ENCODE measurements at places on chromosomes 2 and 18.

DNA sequence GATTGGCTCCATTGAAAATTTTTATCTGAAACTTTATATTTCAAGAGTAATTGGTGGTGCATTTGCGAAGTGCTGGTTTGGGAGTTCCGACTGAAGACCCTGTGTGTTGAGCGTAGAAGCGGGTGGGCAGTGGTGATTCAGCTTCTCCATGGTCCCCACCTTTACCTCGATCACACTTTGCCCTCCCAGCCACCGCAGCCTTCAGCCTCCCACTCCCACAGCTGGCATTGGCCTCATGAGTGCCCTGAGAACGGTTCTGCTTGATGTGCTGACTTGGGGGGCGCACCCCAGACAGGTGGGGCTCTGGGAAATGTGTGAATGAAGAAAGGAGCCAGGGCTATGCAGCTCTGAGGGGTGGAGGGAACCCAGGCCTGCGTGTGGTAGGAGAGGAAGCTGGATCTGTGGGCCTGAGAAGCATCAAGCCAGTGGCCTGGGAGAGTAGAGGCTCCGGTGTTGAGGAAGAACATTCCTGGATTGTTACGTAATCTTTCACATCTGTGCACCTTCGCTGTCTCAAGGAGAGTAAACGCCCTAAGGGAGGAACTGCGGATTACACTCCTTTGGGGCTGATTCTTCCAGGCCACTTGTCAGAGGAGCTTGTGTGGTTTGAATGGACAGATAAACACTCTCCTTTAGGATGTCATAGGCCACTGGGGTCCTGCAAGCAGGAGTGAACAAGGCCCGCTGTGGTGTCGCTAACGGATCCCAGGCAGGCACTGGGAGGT is 83.8 kb downstream of the NPAS2 start:
- DNase-seq, result no peak

DNA sequence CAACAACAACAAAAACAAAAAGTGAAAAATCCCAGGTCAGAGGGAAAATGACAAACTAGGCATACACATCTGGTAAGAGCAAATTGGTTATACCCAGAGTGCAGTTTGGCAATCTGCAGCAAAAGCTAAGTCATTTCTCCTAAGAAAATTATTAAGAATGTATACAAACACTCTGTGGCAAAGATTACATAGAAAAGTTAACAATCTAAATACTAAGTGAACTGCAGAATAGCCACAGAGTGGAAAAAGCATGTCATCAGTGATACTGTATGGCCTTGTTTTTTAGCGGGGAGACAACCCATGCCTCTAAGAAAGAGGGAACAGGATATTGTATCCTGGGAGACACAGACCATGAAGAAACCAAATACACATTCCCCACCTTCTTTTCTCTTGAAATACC is 136.0 kb upstream of the ITGB6 start:
- DNase-seq, result no peak

DNA sequence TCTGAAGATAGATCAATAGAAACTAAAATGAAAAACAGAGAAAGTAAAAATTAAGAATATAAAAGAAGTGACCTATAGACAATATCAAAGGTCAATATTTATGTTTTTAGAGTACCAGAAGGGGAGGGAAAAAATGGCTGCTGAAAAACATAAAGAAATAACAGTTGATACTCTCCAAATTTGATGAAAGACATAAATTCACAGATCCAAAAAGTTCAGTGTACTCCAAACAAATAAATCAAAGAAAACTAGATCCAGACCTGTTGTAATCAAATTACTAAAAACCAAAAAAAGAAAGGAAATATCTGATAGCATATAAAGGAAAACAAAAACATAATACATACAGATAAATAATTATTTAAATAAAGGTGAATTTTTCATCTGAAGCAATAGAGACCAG is 1689.1 kb upstream of the TMEFF2 start:
- no peak for DNase-seq

GRCh38 chr2:109637749-109638570 is 23.8 kb downstream of the SOWAHC start:
- DNase-seq, result no peak

DNA sequence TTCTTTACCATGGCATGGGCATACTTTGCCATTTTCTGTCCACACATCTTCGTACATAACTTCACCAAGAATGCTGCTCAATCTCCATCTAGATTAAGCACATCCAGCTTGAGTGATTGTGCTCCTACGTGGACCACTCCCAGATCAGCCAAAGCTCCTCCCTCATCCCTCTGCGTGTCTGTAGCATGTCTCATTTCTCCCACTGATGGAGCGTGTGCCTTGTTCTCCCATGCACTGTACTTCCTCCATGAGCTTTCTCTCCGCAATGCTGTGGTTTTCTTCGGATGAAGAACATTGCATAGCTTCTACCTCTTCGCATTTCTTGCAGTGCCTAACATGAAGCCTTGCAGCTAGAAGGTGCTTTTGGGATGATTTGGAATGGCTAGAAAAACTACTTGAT is 13.5 kb downstream of the CCL20 start:
- DNase-seq, result no peak

- DNase-seq, result no peak
These were observed 11.9 kb upstream of the ACTR3 start for GRCh38 chr2:113877711-113878598.

DNA sequence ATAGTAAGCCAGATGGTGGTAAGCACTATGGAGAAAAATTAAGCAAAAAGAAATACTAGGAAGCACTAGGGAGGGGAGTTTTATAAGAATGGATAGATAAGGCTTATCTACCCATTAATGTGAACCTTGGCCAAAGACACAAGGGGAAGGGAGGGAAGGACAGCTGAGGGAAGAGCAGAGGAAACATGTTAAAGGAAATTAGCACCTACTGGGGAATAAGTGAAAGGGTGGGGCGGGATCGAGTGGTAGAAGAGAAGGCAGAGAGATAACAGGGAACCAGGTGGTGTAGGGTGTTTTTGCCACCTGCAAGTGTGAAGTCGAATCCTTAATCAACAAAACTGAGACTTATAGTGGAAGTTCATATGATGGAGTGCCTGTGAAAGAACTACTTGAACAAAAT is 1.7 kb downstream of the UNC80 start:
- no peak for DNase-seq

DNA sequence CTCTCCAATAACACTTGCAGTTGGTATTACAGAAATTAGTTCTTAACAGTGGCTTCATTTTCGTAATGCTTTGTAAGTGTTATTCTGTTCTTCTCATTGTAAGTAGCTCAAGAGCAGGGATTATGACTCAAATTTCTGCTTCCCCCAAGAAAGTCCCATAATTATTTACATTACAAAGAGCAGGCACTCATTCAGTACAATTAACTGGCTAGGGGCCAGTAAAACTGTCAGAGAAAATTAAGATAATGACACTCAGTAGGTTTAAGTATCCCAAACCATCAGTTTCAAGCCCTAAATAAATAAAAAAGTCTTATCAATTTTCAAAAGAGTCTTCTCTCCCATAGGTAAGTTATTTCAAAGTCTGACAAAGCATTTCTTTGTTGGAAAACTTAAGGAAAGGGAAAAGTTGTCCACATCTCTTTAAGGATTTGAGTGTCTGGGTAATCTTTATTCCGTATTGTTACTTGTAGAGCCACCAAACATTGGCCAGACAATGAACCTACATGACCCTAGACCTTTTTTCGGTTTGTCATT is 137.1 kb downstream of the ARHGAP28 start:
- no peak for DNase-seq

- DNase-seq, result no peak
These were observed 120.4 kb downstream of the RNF144A start for GRCh38 chr2:7037340-7038333.

GRCh38 chr2:39142904-39143605 is 22.2 kb upstream of the SOS1 start:
- DNase-seq, result no peak

DNA sequence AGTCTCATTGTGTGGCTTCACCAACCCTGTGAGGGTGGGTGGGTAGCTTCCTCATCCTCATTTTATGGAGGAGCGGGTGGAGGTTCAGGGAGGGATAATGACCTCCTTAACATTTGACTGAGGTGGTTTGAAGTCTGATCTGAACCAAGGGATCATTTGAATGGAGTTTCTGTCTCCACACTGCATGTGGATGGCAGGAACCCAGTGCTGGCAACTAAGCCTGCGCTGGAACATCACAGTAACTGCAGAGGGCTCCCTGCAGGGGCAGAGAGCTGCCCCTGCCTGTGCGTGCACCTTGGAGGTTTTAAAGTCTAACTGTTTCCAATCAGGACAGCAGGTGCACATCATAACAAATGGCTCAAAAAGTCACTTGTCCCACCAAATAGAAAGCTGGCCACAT is 3.3 kb downstream of the AGAP1 start:
- no peak for DNase-seq

DNA sequence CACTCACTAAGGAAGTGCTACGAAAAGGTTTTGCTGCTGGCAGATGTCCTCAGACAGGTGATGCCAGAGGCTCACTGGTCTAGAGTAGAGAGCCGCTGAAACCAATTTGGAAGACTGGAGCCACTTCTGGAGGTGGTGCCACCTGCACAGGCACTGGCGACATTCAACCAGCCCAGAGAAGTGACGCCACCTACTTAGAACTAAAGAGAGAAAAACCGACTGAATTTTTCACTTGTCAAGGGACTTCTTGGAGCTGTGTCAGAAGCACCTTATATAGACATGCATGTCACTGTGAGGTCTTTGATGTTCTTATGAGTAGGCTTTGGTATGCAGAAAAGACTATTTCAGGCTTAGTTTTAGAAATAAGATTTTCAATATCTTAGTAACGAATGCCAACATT is 71.4 kb downstream of the BOD1L2 start:
- DNase-seq, result no peak

- DNase-seq, result no peak
These were observed 7.8 kb upstream of the ARHGAP25 start for GRCh38 chr2:68726608-68727367.

GRCh38 chr2:26521913-26522180 is 43.9 kb upstream of the OTOF start:
- DNase-seq, result no peak

DNA sequence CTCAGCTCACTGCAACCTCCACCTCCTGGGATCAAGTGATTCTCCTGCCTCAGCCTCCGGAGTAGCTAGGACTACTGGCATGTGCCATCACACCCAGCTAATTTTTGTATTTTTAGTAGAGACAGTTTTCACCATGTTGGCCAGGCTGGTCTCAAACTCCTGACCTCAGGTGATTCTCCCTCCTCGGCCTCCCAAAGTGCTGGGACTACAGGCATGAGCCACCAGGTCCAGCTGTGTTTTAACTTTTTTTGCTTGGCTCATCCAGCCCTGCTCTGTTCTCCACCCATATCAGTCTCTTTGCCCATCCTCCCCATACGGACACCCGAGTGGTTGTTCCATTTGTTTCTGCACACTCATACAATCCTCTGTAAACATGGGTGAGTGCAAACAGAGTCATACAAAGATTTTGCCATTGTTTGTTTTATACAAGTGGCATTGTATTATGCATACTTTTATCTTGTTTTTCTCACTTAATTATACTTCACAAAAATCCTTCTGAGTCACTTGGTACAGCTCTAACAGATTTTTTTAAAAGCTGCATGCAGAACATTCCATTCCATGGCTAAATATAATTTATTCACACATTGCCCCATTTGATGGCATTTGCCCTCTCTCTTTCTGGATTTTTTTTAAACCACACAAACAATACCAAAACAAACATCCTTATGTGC is 5.3 kb downstream of the APOB start:
- no peak for DNase-seq

DNA sequence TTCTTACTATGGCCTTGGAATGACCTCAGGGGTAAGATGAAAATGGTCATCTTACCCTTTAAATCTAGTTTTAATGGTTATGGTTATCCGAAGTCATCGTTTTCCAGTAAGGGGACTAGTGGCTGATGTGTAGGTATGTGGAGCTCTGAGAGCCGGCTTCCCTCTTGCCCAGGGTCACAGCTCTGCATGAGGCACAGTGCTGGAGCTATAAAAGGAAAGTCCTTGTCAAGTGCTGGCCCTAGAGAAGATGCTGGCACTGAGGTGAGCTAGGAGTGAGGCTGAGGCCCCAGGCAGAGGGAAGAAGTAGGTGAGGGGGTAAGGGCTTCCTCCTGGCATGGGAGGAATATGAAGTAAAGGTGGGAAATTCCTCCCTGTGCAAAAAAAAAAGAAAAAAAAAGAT is 35.0 kb downstream of the SMARCAL1 start:
- no peak for DNase-seq

DNA sequence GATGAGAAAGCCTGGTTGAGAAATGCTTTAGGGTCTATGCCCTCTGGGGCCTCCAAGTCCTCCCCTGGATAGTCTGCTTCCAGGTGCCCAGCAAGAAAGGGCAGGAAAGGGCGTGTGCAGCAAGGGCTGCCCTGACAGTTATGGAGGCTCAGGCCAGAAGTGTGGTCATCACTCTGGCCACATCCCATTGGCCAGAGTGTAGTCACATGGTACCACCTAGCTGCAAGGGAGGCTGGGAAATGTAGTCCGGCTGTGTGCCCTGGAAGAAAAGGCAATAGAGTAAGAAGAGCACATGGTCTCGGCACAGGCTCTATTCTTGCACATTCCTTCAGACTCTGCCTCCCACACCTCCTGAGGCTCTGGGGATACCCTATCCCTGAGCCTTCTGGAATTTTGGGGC is 35.7 kb downstream of the ODC1 start:
- no peak for DNase-seq

- peak; percentile 39 for DNase-seq
These were observed 50.3 kb downstream of the INHBB start for GRCh38 chr2:120396013-120396860.

GRCh38 chr2:152694161-152694661 is 23.1 kb downstream of the PRPF40A start:
- no peak for DNase-seq

GRCh38 chr2:230684270-230685168 is 28.1 kb upstream of the CAB39 start:
- DNase-seq, result no peak

DNA sequence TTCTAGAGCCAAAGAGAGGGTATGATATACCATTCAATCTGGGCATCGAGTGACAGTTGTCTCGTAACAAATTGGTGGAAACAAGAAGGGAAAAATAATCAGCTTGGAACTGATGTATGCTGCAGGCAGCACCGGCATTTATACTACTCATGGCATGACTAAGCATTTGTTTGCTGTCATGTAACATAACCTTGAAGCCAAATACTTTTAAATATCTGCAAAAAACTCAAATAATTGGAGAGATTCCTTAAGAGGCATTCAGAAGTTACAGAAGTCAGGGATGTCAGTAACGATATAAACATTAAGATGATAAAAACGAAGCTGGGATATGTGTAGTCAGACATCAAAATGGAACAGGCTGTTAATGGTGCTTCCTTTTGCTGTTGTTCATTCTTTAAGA is 157.3 kb upstream of the MMADHC start:
- no peak for DNase-seq

GRCh38 chr18:59267503-59268126 is 5.6 kb downstream of the RAX start:
- no peak for DNase-seq

DNA sequence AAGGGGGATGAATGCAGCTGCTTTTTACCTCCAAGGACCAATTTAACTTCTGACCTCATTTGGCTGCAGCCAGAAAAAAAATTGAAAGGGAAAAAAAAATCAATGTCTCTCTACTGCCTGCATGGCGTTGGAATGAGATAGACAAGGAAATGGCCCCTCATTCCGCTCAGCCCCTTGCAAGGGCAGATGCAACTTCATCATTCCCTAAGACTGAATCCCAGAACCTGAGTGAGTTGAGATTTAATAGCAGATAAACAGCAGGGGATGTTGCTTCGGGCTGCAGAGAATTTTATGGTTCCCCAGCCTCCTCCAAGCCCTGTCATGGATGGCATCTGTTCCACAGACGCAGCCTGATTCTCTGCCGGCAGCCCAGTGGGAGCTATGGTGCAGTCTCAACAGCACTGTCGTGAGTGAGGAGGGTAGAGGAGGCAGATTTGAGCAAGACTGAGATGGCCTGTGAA is 49.0 kb downstream of the CAPN13 start:
- DNase-seq, result no peak

All from right renal pelvis (tissue), 4 donors.